CMK (cell line): ENCODE measurements at places on chromosomes 3 and 15.

- no peak for DNase-seq
Observed at GRCh38 chr15:51366920-51367319, 25.5 kb downstream of the GLDN start.

DNA sequence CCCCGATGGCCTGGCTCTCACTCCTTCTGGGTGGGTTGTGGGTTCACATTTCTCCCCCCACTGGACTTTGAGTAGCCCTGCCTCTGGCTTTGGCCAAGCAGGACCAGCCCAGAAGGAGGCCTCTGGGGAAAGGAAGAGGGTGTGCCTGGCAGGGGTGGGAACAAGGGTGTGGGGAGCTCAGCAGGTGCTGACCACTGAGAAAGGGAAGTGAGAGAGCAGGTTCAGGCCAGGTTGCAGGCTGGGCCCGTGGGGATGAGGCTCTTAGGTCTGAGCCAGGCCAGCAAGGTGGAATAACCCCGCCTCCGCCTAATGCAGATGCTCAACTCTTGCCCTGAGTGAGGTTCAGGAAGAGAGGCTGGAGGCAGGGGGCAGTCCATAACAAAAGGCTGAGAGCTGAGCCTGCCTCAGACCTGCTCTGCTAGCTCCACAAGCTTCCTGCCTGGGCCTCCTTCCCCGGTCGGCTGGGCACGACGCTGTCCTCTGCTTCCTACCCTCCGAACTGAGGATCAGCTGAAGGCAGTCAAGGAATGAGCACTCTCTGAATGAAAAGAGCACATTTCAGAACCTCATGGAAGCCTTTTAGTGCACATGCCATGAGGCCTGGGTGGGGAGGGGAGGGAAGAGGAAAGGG is 82.7 kb downstream of the TLE3 start:
- DNase-seq = no peak

DNA sequence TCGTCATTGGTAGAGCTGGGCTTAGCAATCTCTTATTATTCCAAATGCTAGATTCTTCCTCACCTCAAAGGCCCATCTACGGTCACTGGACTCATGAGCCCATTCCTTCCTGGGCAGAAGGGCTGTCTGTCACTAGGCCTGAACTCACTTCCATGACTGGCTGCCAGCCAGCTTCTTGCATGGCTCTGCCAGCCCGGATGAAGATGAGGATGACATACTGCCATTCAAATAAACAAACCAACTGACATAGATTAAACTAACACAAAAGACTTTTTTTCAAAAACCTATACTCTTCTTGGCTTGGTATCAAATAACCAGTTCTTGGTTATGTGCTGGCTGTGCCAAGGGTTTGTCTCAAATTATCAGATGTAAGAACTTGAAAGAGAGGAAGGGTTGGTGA is 23.8 kb downstream of the ISL2 start:
- DNase-seq = no peak

DNA sequence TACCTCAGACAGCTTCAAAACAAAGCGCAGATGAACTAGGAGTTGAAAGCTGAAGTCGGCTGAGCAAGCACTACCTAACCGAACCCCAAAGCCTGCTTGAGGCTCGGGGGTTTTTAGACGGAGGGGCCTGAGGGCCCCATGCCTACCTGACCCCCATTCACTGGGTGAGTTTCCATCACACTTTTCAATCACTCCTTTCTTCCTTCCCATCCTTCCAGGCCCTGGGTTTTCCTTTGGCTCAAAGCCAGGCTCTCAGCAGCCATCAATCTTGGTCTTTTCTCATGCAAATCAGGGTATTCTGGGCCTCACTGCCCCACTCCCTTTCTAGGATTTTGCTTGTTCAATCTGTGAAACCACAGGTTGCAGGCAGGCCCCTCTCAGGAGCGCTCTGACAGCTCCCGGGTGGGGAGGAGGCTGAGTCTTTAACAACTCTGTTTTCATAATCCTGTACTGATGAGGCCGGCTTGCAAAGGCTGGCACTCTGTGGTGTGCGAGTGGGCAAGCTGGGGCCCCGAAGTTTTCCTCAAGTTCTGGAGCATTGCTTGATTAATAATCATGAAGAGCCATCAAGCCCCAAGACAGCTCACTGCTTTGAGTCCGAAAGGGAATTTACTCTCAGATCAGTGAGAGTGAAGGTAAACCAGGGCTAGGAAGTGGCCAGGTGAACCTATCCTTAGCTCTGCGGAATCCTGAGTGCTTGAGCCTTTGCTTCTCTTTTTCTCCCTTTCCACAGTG is 97.6 kb downstream of the FRMD4B start:
- no peak for DNase-seq

DNA sequence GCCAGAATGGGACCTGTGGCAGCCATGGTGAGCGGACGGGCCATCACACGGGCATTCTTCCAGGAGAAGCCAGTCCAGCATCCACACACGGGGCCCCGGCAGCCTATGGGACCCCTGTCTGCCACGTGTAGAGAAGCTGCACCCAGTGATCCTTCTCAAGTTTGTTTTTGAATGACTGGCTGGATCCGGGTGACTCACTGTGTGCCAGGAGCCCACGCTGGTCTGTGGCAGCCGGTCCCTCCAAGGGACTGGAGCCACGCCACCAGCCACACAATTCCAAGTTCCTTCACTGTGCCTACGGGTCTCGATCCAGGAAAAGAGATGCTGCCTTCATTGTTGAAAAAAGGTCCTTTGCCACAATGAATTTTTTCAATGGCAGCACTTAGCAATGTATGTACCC is 58.1 kb downstream of the ATP10A start:
- no peak for DNase-seq

DNA sequence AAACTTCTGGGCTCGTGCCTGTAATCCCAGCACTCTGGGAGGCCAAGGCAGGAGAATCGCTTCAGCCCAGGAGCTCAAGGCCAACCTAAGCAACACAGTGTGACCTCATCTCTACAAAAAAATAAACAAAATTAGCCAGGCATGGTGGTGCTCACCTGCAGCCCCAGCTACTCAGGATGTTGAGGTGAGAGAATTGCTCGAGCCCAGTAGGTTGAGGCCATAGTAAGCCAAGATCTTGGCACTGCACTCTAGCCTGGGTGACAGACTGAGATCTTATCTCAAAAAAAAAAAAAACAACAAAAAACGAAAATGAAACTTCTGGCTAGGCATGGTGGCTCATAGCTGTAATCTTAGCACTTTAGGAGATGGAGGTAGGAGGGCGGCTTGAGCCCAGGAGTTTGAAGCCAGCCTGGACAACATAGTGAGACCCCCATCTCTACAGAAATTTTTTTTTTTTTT is 53.7 kb downstream of the PIK3CB start:
- no peak for DNase-seq

DNA sequence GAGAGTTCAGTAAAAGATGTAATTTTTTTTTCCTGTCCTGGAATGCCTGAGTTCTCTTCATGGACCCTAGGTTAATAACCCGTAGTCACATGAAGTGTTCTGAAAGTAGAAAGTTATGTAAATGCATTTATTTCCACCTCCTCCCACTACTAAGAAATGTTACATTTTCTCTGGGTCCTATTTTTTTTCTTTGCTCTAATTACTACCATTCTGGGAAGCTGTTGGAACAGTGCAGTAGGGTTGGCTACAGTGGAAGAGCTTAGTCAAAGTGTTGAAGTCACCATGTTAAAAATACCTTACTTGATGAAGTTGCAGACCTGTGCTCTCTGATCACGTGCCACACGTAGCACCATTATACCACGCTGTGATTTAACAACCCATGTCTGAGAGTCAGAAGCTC is 153.8 kb upstream of the TSC22D2 start:
- DNase-seq = no peak

- no peak for DNase-seq
Observed at GRCh38 chr3:140198242-140198641, 263.3 kb downstream of the CLSTN2 start.

DNA sequence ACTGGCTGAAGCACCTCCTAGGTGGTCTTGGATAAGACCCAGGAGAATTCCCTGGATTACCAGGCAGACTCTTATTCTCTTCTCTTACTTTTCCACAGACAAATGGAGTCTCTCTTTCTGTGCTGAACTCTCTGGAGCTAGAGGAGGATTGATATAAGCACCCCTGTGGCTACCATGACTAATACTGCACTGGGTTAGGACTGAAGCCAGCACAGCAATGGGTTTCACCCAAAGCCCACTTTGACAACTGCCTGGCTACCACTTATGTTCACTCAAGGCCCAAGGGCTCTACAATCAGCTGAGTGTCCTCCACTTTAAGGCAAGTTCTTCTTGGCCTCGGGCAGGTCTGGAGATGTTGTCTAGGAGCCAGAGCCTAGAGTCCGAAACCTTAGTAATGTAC is 225.5 kb downstream of the DIPK2A start:
- no peak for DNase-seq

- no peak for DNase-seq
Observed at GRCh38 chr15:101439920-101440319, 49.6 kb downstream of the PCSK6 start.

DNA sequence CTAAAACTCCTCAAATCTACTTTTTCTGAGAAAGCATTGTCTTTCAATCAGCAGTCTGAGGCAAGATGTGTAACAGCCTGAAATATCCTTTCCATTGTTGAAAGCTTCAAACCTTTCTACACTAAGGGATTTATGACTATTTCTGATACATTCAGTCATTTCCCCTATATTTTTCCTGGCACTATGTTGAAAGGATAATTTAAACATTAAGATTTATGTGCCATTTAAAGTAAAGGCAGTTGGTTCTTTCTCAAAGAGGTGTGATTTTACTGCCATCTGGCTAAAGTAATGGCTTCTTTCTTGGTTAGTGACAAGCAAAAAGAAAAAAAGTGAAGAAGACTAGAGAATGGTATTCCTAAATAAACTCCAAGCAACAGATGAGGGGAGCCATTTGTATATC is 249.6 kb upstream of the COL8A1 start:
- DNase-seq = no peak

DNA sequence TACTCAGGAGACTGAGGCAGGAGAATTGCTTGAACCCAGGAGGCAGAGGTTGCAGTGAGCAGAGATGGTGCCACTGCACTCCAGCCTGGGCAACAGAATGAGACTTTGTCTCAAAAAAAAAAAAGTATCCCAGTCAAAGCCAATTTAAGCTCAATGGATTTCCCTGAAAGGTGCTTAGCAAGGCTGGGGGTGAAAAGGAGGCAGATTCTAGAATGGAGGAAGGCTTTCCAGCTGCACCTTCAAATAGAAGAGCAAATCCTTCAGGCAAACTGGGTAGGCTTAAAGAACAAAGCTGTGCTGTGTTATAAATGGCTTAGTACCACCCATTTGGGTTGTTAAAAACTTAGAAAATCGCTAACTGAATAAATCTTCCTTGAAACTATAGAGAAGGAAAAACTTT is 3.0 kb upstream of the IFT57 start:
- no peak for DNase-seq

- DNase-seq = no peak
Observed at GRCh38 chr15:85027421-85027820, 45.8 kb downstream of the PDE8A start.

DNA sequence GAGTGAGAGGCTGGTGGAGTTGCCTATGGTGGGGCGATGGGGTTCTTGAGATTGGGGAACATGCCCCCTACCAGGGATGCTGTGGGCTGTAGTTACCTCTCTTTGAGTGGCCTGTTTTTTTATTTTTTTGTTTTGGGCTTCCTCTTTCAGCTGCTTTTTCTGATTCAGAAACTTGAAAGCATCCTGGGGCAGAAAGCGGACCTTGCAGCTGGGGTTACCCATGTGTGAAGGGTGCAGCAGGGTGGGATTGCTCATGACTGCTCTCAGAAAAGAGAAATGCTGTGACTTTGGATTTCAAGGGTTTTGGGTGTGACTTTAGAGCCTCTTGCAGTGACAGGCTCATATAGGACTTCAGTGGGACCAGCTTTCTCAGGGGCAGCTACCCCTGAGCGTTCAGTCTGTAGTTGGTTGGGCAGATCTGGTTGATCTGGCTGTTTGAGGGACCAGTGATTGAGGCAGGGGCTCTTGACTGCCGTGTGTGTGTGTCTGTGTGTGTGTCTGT is 1.8 kb downstream of the LIMD1 start:
- no peak for DNase-seq

DNA sequence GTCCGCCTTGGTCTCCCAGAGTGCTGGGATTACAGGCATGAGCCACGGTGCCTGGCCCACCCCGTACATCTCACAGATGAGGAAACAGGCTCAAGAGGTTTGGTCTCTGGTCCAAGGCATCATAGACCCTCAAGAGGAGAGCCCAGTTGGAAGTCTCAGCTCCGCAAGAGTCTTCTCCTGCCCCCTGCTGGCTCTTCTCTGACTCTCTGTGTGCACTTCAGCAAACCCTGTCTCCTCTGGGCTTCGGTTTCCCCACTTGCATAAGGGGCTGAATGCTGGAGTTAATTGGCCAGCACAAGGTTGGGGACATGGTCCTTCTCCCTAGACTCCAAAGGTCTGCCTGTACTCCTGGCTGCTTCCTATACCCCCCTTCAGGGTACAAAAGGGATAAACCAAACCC is 3.9 kb downstream of the MST1R start:
- no peak for DNase-seq
